Stimulated activated CD4-positive, alpha-beta T cell treated with anti-CD3 and anti-CD28 coated beads, Interleukin-12 subunit alpha, Interleukin-12 subunit beta, amount 100 ng/mL, for 24 hours (primary cell): ENCODE measurements at places on chromosomes 7 and 10.

DNA sequence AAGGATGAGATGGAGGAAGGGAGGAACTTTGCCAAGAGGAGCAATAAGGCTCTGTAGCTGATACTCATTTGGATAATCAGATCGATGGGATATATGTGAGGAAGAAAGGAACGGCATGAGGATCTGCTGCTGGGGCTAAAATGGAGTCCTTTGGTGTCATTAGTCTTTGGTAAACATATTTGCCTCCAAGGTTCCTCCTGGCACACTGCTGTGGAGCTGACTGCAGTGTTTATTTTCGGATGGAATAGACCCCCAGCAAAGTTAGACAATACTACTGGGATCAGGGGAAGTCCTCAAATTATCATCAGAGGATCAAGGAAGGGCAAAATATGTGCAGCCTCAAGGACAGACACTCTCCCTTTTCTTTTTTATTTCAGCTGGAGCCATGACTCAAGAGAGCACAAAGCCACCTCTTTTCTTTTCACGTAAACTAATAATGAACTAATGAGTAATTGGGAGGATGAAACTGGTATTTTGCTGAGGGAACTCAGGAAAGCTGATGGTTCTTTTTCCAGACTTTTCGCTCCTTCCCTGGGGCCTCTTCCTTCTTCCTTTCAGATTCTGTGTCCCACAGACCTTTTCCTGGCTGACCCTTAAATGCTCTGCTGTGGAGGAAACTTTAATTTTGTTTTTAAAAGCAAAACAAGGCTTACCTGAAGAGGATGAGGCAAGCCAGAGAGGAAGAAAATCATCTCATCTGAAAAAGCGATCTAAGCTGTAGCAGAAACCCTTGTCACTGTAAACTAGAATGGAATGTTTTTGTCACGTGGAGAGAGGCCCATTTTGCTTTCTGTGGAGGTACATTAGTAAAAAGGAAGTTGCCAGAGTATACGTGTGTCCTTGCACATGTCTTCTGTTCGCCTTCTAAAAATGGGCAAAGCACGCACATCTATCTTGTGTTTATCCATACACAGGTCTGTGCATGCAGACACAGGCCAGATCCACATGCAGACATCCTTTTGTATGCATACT lies 33.3 kb downstream of the LRMDA start:
- DNase-seq: no peak

DNA sequence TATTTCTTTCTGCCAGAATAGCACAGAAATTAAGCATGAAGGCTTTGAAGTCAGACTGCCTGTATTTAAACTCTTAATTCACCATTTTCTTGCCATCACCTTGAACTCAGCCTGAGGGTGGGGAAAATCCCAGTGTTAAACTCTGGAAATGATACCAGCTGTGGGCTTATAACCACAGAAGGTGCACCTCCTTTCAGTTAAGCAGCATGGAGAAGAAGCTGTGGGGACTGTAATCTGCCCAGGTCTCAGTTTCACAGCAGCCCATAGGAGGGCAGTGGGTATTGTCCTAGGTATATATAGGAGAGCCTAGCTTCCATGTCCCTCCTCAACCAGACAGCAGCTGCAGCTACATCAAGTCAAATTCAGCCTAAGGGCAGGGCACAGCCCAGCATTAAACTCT lies 241.6 kb downstream of the HPSE2 start:
- DNase-seq: no peak

GRCh38 chr7:107594961-107595737 lies 15.1 kb downstream of the BCAP29 start:
- no peak for DNase-seq

DNA sequence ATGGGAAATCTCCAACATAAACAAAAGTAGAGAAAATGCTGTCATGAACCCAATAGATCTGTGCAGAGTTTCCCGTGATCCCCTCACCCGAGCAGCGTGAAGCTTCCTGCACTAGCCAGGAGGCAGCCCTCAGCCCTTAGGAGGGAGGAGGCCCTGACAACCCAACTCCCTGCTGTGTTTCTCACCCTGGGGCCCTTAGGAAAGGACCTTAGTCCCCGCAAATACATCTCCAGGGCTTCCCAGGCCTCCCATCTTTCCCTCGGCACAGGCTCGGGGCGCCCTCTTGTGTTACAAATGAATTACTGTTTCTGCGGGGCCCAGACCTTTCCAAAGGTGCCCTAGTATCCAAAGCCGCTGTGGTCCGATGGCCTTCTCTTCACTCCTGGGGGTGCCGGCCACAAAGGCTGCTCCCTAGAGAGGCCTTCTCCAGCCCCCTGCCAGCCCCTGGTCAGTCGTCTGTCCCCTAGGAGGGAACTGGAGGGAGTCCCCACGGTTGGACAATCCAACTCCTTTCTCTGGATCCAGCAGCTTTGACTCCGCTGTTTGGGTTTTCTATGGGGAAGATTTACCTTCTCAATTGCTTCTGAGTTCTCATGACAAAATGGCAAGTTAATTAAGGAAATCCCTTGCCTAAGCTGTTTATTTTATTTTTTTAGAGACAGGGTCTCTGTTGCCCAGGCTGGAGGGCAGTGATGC lies 49.9 kb upstream of the SH2B2 start:
- peak; percentile 15 for DNase-seq

DNA sequence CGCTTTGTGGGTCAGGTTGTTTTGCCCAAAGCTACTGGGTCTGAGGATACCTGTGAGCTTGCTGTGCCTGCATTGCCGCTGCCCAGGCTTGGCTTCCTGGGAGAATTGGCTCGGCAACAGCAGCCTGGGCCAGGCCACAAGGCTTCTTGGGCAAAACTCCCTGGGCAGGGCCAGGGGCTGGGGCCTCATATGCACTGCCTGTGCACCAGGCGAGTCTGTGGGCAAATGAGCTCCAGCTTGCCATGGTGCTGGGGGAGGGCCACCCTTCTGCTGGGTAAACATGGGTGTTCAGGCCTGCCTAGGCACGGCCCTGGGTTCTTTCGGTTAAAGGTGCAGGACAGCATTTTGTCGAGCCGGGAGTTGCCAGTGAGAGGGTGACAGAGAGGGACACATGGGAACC lies 19.4 kb downstream of the ZMIZ1 start:
- no peak for DNase-seq
